Activated CD8-positive, alpha-beta memory T cell treated with anti-CD3 and anti-CD28 coated beads for 24 hours (primary cell): ENCODE measurements at places on chromosomes 4 and X.

DNA sequence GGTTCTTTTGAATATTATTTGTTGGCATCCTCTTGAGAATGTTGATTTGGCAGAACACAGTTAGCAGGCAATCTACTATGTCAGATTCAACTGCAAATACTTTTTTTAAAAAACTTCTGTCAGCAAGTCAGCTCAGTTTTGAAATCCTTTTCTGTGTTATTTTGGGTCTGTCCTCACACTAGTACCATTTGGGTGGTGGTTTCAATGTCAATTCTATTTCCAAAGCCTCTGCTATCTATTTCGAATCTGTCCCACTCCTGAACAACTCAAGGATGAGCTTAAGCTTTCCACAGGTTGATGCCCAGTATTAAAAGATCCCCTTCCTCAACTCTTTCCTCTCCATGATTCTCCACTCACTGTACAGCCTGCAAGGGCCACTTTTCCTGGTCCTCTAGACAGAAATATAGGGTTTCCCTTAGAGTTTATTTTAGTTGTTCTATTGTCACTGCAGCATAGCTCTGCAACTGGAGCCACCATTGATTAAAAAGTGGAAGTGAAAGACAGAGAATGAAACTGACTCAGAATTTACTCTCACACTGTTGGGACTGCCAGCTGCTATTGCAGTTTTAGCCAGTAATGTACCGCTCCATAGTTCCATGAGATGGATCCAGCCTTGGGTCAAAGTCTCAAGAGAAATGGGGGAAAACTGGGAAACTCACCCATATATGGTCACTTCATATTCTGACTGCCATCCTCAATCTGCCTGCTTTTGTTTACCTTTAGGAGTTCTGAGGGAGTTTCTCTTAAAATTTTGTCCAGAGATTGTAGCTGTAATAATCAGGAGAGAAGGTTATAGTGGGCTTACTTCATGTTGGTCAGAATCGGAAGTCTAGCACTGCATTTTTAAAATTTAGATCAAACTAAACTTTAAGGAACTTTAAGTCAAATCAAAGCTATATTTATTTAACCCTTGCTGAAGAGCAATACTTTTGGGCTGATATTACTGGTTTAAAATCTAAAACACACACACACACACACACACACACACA lies 14.6 kb downstream of the HDX start:
- no peak for DNase-seq

GRCh38 chr4:56953680-56954520 lies 23.5 kb downstream of the NOA1 start:
- no peak for DNase-seq

- no peak for DNase-seq
Observed at GRCh38 chrX:85215946-85216345, 27.6 kb downstream of the SATL1 start.

DNA sequence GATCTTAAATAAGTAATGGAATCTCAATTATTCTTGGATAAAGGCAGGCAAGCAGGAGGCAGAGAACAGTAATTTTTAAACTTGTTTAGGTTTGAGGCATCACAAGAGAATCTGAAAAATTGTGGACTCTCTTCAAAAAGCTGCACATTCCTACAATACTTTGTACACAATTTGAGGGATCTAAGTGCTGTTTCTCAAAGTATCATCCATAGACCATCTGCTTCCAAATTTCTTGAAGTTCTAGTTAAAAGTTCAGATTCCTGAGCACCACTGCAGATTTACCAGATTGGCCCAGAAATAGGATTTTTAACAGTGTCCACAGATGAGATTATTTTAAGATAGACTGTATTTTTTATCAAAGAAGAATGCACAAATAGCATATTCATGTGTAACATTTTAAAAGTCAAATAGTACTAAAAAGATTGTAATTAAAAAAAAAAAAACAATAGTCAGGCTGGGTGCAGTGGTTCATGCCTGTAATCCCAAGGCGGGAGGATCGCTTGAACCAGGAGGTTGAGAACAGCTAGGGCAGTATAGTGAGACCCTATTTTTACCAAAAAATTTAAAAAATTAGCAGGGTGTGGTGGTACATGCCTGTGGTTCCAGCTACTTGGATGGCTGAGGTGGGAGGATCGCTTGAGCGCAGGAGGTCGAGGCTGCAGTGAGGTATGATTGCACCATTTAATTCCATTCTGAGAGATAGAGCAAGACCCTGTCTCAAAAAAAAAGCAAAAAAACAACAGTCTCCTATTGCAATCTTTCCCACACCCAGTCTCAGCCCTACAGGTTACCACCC lies 14.2 kb upstream of the FNIP2 start:
- no peak for DNase-seq

- DNase-seq, result no peak
Observed at GRCh38 chr4:53040459-53040815, 178.3 kb downstream of the RASL11B start.

DNA sequence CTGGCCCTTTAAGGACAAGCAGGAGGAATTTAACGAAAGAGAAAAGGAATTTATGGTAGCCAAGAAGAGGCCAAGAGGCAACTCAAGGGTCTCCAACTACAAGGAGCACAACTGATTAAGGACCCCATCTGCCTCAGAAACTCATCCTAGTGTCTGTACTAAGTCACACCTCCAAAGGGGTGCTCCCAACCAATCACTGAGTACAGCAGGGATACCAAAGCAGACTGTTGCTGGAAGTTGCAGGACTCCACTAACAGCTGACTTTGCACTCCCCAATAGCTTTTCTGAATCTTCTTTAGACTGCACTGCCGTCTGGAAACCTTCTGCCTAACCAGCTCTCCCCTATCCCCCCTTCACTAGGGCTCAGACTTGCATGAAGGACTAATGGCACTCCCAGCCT lies 50.6 kb downstream of the ATP11C start:
- DNase-seq, result no peak

GRCh38 chr4:109746728-109747127 lies 16.9 kb upstream of the PLA2G12A start:
- DNase-seq, result no peak
